ENCODE measurements at places on chromosomes 2 and 18.

DNA sequence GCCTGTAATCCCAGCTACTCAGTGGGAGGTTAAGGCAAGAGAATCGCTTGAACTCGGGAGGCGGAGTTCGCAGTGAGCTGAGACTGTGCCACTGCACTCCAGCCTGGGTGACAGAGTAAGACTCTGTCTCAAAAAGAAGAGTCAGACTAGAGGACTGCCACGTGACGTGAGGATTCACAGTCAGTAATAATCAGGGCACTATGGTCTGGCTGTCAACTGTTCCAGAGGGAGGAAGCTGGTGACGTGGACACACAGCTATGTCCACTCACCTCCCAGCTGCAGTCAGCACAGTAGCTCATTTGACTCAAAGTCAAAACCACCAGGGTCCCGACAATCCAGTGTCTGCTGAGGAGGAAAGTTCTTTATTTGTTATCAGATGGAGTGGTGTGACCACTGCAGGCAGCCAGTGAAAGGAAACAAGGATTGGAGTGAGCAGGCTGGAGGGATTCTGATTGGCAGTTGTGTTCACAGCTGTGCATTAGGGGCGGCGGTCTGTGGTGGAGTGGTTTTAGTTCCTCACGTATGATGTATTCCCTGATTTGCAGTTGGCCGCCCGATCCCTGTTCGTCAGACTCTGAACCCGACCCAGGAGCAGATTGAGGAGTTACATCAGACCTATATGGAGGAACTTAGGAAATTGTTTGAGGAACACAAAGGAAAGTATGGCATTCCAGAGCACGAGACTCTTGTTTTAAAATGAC, 37.9 kb downstream of the MOGAT1 start:
- DNase-seq = no peak

DNA sequence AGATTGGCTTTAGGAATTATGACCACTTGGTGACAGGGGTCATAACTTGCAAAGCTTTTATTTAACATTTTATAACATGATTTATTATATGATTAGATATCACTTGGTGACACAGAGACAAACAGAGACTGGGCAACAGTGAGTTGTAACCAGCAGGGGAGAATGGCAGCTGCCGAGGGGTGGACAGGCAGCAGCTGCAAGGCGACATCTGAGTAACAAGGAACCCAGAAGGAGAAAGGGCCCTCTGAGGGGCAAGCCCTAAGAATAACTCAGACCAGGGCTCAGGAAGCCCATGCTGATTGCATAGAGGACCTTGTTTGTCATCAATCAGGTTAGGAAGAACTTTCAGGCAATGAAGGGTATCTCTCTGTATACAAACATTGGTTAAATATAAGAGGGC, 339.9 kb upstream of the SOX11 start:
- no peak for DNase-seq

DNA sequence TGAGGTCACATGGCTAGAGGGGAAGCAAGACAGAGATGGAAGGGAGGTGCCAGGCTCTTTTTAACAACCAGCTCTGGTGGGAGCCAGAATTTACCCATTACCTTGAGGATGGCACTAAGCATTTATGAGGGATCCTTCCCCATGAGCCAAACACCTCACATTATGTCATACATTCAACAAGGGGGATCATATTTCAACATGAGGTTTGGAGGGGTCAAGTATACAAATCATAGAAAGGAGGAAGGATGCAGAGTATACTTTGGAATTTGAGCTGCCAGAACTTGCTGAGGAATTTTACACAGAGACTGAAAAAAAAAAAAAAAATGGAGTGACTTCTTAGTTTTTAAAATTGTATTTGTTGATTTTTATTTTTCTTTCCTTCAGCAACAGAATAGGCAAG, 891.4 kb downstream of the CCDC85A start:
- no peak for DNase-seq

DNA sequence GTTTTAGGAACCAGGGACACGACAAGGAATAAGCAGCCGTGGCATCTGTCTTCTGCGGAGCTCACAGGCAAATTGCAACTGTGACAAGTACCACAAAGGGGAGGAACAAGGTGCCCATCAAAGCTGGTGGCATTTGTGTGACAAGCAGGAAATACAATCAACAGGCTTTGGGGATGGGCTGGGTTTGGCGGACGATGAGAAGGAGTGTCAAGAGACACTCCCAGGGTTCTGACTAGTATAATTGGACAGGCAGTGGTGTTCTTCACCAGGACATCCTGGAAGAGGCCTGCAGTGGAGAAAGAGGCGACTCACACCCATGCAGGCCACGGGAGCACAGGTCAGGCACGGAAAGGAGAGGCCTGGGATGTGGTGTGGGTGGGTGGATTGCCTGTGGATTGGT, 14.2 kb upstream of the SPATA3 start:
- no peak for DNase-seq

DNA sequence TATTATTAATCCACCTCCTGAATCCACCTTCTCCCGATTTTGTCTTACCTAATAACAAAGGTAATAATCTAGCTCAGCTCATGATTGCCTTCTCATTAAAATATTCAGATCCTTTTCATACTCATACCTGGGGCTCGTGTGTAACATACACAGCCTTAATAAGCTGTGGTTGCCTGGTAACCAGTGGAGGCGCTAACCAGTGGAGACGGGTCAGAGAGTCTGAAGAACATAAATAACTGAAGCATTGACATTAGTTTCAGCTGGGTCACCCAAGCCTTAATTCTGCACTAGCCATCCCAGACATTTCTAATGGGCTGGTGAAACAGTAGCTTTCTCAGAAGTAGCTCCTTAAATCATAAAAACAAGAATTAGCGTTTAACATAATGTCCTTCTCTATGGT, 14.8 kb upstream of the DTNA start:
- no peak for DNase-seq

DNA sequence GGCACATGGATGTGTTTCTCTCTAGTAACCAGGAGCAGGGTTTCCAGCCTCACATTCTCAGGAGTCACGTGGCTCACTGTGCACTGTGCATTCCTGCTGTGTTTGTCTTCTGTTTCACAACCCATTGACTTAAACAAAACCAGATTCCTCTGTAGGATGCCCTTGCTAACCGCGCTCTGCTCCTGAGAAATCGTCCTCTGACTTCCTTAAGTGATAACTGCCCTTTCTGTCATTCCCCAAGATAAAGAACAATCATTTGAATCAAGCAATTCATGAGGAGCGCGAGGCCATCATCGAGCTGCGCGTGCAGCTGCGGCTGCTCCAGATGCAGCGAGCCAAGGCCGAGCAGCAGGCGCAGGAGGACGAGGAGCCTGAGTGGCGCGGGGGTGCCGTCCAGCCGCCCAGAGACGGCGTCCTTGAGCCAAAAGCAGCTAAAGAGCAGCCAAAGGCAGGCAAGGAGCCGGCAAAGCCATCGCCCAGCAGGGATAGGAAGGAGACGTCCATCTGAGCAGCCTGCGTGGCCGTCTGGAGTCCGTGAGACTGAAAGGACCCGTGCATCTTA, 60.2 kb downstream of the RALBP1 start:
- DNase-seq = no peak

GRCh38 chr18:68793951-68794350, 3.9 kb upstream of the CCDC102B start:
- DNase-seq = no peak

- DNase-seq = no peak
Observed at GRCh38 chr2:68368654-68369336, 3.7 kb downstream of the PLEK start.

GRCh38 chr18:24086082-24086481, 52.8 kb upstream of the CABYR start:
- DNase-seq = no peak

DNA sequence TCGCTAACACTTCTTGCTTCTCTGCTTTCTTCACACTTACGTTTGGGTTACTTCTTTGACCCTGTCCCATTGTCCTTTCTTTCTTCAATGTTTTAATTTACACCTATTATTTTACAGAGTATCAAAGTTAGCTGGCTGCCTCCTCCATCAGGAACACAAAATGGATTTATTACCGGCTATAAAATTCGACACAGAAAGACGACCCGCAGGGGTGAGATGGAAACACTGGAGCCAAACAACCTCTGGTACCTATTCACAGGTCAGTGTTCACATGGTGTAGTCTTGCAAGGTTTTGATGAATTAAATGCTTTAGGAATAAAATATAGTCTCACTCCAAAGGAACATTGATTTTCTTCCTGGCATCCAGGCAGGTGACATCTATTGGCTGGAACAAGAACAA, 919.0 kb downstream of the MBD2 start:
- no peak for DNase-seq

GRCh38 chr2:227406177-227407031, 18.7 kb upstream of the SCYGR1 start:
- no peak for DNase-seq

- no peak for DNase-seq
Observed at GRCh38 chr2:23433282-23433681, 48.3 kb downstream of the KLHL29 start.

DNA sequence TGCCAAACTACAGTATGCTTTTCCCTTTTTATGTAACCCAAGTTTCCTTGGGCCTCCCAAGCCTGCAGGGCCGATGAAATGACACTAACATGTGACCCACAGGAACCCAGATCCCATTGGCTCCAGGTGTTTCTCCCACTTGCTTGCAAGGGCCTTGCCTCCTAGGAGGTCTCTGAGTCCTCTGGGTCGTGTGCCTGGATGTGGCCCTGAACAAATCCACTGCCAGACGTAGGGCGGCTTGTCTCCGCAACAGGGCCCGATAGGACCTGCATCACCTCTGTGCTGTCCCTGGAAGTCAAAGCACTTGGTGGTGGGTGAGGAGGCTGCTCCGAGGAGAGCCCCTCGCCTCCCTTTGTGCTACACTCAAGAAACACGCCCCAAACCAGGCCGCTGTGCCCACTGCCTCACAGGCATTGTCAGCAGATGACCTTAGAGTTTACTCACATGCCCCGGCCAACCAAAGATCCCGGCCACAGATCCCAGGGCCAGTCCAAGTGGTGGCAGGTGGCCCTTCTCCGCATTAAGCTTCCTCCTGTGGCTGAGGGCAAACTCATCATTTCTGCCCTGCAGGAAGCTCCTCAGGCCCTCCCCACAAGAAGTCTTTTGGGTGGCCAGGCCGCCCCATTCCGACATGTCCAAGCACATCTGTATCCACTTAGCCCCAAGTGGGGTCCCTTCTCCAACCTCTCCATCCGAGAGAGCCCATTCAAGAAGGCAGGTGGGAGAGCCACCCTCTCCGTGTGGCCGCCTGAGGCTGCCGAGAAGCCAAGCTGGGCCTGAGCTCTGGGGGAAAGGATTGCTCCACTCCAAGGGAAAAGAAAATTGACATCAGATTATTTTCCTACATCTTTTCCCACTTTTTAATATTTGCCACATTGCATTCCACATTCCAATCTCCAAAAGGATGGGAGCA, 76.7 kb downstream of the GFPT1 start:
- DNase-seq = no peak

DNA sequence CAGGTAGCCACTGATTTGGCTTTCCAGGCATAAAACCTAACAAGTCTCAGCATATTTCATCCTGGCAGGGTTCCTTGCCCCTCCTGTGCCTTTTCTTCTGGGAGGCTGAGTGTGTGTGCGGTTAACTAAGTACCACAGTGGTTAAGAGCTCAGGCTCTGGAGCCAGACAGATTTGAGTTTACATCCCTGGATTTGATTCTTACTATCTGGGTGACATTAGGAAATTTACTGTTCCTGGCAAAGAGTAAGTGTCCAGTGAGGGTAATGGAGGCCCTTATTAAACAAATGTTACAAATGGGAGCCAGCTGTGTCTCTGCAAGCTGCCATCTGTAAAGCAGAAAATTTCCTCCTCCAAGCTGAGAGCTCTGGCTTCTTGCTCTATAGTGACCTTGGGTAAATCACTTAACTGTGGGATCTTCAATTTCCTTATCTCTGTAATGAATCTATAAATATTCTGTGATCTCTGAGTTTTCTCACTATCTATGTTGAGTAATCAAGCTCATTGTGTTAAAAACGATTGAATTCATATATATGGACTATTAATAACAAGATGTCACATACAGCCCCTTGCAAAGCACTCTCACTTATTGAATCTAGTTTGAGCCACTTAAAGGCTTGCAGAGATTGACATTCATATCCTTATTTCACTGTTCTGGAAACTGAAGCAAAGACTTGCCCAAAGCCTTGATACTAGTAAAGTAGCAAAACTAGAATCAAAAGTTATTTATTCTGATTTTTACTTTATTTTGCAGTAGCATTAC, 6.5 kb upstream of the COBLL1 start:
- no peak for DNase-seq

GRCh38 chr18:12921178-12921577, 26.6 kb upstream of the SEH1L start:
- DNase-seq = no peak

DNA sequence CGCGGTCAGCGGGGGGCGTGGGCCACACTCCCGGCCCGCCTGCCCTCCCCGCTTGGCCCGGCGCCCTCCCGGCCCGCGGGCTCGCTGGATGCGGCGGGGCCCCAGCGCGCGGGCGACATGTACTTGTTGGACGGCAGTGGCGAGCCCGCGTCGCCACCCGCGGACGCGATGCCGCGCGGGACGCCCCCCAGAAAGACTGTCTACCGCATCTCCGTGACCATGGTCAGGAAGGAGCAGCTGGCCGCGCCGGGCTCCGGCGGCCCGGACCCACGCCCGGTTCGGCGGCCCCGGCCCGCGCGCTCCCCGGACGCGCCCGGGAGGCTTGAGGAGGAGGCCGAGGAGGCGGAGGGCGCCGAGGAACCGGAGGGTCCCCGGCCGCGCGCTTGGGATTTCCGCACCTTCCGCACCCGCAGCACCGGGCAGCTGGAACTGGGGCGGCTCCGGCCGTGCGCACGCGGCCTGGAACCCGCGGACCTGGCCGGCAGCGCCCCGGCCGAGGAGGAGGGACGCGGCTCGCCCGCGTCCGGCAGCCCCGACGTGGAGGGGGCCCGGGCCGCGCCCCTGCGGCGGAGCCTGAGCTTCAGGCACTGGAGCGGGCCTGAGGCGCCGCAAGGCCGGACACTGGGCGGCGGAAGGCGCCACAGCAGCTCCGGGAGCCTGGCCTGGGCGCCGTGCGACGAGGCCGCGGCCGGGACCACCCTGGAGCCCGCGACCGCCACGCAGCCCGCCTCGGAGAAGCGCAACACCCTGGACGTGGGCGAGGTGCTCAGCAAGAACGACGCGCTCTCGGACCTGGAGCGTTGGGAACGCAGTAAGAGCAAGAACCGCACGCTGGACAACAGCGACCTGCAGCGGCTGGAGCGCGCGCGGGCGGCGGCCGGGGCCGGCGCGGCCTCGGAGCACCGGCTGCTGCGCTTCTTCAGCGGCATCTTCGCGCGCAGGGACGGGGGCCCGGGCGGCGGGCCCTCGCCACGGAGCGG, 176.4 kb downstream of the AGAP1 start:
- no peak for DNase-seq

DNA sequence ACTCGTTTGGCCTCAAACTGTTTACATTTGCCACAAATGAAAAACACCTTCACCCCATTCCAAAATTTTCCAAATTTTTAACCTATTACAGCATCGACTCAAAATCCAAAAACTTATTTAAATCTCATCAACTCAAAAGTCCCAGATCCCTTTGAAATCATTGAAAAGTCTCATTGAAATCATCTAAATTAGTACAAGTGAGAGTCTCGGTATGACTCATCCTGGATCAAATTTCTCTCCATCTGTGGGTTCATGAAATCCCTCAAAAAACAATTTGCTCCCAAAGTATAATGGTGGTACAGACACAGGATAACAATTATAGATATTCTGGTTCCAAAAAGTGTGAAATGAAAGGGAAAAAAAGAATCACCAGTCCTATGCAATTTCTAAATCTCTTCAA, 65.1 kb downstream of the LRP1B start:
- DNase-seq = no peak
